Left kidney (tissue), 8 donors: ENCODE measurements at places on chromosomes 6 and 20. TPM values are rescaled to one million over a fixed set of nuclear protein-coding genes. Genes with fewer than 3 reads are reported as not detected.

The CRIP3 gene
- 7.3 TPM for polyA plus RNA-seq

- no peak for DNase-seq
These were observed 94.4 kb upstream of the FOXC1 start for GRCh38 chr6:1515280-1515679.

- DNase-seq, result no peak
These were observed 136.5 kb upstream of the CDH4 start for GRCh38 chr20:61115364-61116065.

GRCh38 chr6:7769702-7770101 is 43.8 kb downstream of the BMP6 start:
- no peak for DNase-seq

The ZC3H12D gene
- polyA plus RNA-seq, result 0.70 TPM

The LY6G6D gene
- not detected for polyA plus RNA-seq

The NHLRC1 gene
- 1.9 TPM for polyA plus RNA-seq

The CST4 gene
- not detected for polyA plus RNA-seq

- no peak for DNase-seq
These were observed 3.7 kb upstream of the CMTR1 start for GRCh38 chr6:37429352-37429750.

- no peak for DNase-seq
These were observed 602.7 kb downstream of the PRKN start for GRCh38 chr6:162124710-162125435.

- no peak for DNase-seq
These were observed 60.5 kb downstream of the CYB5R4 start for GRCh38 chr6:83920017-83920416.

The PAK5 gene
- polyA plus RNA-seq, result 0.63 TPM

GRCh38 chr6:90103056-90103800 is 193.4 kb downstream of the BACH2 start:
- DNase-seq, result no peak

The C6orf58 gene
- polyA plus RNA-seq, result 1.2 TPM

DNA sequence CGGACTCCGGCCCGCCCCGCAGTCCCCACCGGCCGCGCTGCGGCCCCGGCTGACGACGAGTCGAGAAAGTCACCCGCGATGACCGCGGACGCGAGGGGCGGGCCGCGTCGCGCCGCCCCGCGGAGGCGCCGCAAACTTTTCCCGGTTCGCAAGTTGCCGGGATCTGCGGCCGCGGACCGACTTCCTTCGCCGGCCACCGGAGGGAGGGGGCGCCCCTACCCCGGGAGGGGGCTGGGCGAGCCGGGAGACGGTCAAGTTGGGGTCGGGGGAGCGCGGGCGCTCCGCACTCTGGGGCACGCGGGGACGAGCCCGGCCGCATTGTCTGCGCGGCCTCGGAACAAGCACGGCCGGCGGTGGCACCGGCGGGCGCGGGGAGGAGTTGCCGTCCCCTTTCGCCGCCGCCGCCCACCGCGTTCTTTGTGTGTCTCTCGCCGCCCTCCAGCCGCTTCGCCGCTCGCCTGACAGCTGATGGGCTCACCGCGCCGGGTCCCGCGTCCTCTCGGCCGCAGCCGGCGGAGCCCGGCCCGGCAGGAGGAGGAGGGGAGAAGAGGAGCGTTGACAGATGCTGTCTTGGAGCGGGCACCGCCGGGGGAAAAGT is 131.6 kb downstream of the OGFRL1 start:
- DNase-seq, result no peak

GRCh38 chr20:51637241-51637640 is 94.7 kb upstream of the NFATC2 start:
- DNase-seq, result no peak

The CLPSL1 gene
- polyA plus RNA-seq, result 2.2 TPM

The MICB gene
- 2.1 TPM for polyA plus RNA-seq

The RUNX2 gene
- 2.5 TPM for polyA plus RNA-seq

DNA sequence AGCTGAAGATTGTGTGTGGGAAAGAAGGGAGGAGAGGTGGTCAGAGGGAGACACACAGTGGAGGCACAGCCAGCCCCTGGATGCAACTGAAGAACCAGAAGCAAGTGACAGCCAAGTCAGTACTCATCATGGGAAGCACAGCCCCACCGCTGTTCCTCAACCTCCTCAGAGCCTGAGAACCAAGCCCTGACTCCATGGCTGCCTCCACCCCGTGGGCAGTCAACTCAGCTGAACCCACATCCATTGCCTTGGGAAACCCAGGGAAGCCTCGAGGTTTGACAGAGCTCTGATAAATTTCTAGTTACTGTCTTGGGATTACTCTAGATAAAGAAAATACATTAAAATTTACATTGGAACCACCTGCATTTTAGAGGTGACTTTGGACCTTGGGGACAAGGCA is 29.6 kb downstream of the ALDH5A1 start:
- no peak for DNase-seq
